Stomach (tissue), 19 donors: ENCODE measurements at places on chromosomes 1 and 21. TPM values are rescaled to one million over a fixed set of nuclear protein-coding genes. Genes with fewer than 3 reads are reported as not detected.

GRCh38 chr1:206047271-206047670 lies 5.7 kb upstream of the RHEX start:
- H3K36me3 ChIP-seq: no peaks in the 10 kb centered on the region
- H3K4me1 ChIP-seq: peaks cover 10% of the 10 kb centered on the region
- no peak for DNase-seq
- H3K27me3 ChIP-seq: no peaks in the 10 kb centered on the region

DNA sequence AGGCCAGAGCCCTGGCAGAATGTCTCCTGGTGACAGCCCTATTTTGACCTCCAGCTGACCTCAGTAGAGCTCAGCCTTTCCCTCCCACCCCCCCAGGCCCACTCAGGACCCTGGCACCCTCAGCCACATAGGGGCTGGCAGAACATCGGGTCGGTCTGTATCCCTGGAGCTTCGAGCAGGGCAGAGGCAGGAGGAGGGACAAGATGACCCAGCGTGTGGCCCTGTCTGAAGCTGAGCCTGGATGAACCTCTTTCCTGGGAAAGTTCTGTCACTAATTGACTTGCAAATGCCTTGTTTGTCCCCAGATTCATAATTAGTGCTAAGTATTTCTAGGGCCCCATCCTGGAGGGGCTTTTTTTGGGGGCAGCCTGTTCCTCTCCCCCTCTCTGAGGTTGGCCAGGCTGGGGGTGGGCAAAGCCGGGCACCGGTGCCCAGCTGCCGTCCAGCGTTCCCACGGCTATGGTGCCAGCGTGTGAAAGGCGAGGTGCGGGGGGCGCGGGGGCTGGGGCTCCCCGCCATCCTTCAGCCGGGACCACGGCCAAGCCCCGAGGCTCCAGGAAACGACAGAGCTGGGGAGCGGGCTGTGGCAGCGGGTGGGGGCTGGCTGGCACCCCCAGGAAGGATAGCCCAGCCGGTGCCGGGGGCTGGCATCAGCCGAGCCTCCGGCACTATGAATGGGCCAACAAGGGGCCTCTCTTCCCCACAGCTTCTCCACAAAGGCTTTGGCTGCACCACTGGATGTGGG lies 31.4 kb downstream of the RHBG start:
- H3K4me3 ChIP-seq: no peak overlapping the region
- H3K27me3 ChIP-seq: peaks cover 27% of the 10 kb centered on the region

DNA sequence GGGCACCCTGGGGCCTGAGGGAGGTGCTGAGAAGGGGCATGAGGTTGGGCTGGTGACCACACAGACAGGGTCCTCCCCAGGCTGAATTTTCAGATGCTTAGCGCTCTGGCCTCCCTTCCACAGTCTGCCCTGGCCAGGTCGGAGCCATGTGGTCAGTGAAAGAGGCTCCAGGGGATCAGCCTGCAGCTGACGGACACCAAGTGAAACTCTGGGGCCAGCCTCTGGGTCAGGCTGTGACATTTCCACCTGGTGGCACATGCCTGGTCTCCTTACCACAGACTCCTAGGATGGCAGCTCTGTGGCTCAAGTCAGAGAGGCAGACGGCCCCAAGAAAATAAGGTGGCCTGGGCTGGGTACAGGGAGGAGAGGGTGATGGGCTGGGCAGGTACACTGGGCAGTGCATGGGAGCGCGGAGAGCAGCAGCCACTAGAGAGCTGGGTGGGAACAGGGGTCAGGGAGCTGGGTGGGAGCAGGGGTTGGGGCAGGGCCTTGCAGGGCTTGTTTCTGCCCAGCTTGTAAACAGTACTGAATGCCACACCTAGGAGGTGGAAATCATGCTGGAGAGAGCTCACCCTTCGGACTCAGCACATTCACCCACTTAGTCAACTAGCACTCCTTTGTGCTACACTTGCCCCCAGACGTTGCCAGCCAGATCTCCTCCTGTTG lies 20.7 kb upstream of the ADARB1 start:
- H3K27ac ChIP-seq: peak overlapping the region; percentile 50
- H3K4me3 ChIP-seq: no peak overlapping the region
- peaks cover 23% of the 10 kb centered on the region for H3K27me3 ChIP-seq
- H3K36me3 ChIP-seq: no peaks in the 10 kb centered on the region
- H3K4me1 ChIP-seq: no peaks in the 10 kb centered on the region

DNA sequence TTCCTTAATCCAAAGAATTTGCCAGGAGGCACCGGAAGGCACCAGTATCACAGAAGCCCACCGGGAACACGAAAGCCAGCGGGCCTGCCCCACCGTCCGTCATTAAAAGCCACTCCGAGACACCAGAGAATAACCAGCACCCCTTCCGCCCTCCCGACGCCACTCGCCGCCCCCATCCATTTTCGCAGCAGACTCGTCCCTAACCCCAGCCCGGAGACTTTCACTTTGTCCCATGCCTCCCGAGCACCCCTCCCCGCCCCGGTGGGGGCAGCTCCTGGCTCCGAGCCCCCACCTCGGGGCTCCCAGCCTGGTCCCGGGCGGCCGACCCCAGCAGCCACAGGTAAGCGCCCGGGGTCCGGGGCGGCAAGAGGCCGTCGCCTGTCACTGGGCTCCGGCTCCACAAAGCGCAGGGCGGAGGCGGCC lies 105.4 kb downstream of the SLC45A1 start:
- peak overlapping the region; percentile 99 for H3K27ac ChIP-seq
- peaks cover 14% of the 10 kb centered on the region for H3K36me3 ChIP-seq

DNA sequence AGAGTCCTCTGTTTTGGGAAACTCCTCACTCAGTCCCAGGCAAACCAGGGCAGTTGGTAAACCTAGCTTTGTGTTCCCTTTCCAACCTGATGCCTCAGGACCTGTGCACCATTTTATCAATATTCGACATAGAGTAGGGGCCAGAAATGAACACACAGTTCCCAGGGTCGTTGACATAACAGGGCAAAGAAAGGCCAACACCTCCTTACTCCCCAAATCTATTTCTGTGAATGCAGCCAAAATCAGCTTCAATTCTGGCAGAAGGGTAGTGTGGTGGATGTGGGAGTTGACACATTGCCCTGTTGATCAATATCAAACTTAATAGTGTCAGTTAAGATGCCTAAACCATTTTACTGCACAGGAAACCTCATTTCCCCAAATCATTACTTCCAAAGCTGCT lies 104.6 kb upstream of the SPATA6 start:
- no peak overlapping the region for H3K4me3 ChIP-seq
- H3K4me1 ChIP-seq: no peaks in the 10 kb centered on the region
- no peak overlapping the region for H3K27ac ChIP-seq
- no peak for DNase-seq

The YBEY gene
- total RNA-seq: 22.0 TPM
